ENCODE measurements at places on chromosomes 1 and 21.

- DNase-seq = no peak
These were observed 28.6 kb downstream of the PTPRU start for GRCh38 chr1:29264773-29265389.

- DNase-seq = no peak
These were observed 1488.4 kb downstream of the MRPL39 start for GRCh38 chr21:24118738-24119459.

- peak; percentile 12 for DNase-seq
These were observed 33.5 kb upstream of the ABCD3 start for GRCh38 chr1:94384485-94385265.

DNA sequence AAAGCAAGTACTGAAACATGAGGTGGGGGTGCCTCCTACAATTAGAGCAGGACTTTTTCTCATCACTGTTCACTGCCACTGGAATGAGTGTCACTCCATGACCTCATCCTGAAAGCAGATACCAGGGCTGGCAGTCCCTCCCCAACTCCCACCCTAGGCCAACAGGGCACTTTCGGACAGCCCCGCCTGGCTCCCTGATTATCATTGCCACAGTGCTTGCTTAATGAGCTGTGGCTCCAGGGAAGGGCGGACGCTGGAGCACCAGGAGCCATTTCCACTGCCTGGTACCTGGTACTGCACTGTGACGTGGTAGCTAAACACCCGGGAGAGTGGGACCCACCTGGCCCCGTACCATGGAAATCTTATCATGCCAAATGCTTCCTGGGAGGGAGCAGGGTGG, 22.3 kb downstream of the SLC9A1 start:
- no peak for DNase-seq

DNA sequence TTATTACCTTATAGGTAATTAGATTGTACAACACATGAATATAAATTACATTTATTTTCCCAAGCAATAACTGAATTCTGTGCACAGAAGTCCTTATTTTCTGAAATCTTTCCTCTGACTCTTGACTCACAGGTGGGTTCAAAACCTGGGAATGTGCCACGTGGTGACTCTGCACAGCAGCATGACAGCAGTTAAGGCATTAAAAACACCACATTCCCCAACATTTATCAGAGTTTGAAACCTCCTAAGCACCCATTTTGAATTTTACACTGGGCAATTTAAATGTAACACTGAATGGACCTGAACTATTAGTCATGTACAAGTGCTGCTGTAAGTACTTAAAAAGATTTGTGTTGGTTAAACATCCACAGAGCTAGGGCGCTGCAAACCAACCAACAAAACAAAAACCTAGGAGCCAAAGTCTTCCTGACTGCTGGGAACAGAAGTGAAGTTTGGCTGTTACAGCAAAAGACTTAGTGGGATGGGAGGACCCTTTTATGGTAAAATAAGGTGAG, 480.6 kb upstream of the CXADR start:
- DNase-seq = no peak

GRCh38 chr1:14606632-14607031, 8.1 kb downstream of the KAZN start:
- DNase-seq = no peak

- no peak for DNase-seq
These were observed 107.0 kb upstream of the TLR5 start for GRCh38 chr1:223249854-223250631.

GRCh38 chr1:65625528-65625927, 167.2 kb upstream of the PDE4B start:
- DNase-seq = no peak

GRCh38 chr1:101075926-101076325, 50.3 kb upstream of the DPH5 start:
- no peak for DNase-seq

DNA sequence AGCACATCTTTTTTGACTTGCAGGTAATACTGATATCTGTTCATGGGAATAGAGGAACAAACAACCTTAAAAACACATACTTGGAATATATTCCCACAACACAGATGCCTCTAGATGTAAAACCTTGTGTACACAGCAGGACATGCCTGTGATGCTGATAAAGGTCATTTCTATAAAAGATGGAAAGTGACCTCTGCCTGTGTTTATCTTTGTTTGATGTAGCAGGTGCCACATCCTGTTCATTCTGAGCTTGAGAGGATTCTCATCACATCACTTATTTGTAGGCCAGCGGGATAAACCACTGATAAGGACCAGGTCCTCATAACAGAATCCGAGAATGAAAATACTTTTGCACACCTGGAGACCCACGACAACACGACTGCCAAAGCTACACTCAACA, 133.7 kb downstream of the SMYD2 start:
- DNase-seq = no peak

DNA sequence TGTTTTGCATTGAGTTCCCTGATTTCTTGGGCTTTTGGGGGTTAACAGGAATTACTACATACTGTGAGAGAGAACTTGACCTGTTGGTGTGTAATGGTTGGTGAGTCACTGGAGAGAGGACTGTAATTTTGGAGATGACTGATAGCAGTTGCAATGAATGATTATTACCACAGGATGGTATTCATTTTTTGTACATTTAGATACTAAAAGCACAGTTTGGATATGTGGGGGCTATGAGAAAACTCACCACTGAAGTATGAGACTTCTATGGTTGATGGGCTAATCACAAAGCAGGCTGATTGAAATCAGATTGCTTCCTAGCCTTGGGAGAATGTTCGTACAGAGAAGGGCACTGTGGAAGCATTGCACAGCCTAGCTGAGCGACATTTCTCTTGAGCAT, 1571.3 kb upstream of the PRMT6 start:
- no peak for DNase-seq

Measured in activated CD4-positive, alpha-beta T cell treated with anti-CD3 and anti-CD28 coated beads, Interleukin-2, amount 50 U/mL, for 48 hours (primary cell).